ENCODE measurements at places on chromosomes 1 and 21.

- no peak for DNase-seq
These were observed 15.2 kb downstream of the AKNAD1 start for GRCh38 chr1:108841703-108842102.

- DNase-seq, result peak; percentile 72
These were observed at the start of gene THEMIS2 for GRCh38 chr1:27872059-27872801. Gene THEMIS2 (plus strand): TSS chr1:27872544. CDS start chr1:27872572, 28 bp downstream.

- no peak for DNase-seq
These were observed 13.4 kb downstream of the ELOA start for GRCh38 chr1:23756676-23757075.

DNA sequence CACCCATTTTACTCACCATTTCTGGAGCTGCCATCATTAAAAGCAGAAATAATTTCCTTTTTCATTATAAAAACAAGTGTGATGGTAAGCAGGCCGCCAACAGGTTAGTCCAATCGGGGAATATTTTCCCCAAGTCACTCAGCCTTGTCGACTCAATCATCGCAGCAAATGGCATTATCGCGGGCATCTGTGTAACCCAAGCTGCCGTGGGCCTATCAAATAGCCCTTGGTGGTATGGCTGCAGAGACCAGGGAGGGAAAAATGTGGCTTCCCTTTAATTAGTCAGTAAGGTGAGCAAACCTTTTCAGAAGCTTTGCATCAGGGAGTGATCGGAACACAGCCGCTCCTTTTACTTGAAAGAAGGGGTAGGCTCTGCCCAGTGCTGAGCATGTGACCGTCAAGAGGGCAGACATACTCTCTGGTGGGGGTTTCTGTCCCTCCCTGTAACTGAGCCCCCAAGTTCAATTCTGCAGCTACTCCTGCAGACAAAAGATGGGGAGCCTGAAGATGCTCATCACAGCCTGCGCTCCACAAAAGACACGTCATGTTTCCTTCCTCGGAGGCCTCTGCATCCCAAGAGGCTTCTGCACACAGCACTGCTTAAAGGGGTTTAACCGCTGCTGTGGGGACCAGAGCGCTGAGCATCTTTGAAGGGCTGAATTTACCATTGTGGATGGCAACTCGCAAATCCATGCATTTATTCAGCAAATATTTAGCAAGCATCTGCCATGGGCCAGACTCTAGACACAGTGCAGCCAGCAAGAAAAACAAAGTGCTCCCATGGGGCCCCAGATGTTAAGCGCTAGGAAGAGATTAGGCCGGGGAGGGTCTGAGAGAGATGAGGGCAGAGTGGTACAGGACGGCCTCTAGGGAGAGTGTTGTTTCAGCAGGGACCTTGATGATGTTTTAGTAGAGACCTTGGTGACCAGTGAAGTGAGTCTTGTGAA is 1.2 kb upstream of the TMPRSS3 start:
- no peak for DNase-seq

DNA sequence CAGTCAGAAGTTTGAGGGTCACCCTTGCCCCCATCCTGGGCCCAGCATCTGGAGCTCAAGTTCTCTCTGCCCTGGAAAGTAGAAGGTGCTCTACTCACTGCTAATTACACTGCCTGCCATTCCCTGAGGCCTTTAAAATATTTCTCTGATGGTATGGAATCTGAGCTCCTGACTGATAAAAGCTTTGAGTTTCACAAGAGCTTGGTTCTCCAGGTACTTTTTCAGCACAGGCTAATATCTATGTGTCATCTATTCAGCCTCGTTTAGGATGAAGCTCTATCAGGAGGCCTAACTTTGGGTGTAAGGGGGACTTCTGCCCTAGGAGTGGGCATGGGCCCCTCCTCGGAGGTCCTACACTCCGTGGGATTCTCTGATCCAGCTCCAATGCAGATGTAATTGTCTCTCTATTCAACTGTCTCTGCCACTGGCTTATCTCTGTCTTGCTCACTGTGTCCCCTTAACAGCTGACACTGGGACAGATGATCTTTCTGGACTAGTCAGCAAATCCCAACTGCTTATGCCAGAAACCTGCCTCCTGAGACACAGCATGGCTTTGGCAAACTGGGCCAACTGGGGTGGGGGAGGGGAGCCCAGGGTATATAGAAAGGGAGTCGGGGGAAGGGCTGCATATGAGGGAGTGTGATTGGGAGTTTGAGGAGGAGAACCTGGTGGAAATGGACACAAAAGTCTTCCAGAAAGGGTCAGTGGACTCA is 104.2 kb upstream of the GADD45A start:
- no peak for DNase-seq

DNA sequence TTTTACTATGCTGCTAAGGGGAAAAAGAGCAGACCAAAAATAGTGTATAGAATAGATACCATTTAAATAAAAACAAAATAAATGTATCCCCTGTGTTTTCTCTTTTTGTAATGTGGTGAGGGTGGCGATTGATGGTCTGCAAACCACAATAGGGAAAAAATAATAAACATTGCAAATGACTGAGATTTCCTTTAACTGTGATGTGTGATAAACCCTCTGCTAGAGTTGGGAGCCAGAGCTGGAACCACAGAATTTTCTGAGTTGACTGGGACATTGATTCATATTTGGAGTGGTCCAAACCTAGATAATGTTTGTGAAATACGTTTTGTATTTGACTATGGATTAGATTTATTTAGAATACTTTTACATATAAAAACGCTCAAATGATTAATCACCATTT is 70.6 kb upstream of the PTGFR start:
- DNase-seq, result no peak

GRCh38 chr1:11796036-11796828 is 9.5 kb downstream of the MTHFR start:
- no peak for DNase-seq

GRCh38 chr1:99407018-99407417 is 142.7 kb downstream of the PLPPR4 start:
- DNase-seq, result no peak

DNA sequence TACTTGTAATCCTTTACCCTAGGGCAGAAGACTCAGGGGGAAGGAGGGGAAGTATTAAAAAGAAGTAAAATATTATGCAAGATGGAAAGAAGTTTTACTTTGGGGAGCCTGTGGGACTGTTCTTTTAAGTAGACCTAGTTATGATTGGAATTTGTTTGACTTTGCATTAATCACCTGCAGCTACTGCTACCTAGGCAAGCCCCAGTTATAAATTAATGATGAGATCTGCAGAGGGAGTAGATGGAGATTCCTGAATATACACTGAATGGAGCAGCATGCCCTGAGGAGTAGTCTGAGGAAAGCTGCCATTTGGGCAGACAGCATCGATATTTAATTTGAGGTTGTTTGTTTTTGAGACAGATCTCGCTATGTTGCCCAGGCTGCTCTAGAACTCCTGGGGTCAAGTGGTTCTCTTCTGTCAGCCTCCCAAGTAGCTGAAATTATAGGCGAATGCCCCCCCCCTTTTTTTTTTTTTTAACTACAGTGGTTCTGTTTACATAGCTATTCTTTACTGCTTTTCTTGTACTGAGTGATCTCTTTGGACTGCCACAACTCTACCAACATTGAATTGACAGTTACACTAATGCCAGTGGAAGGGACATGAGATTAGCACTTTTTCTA is 81.4 kb upstream of the SERTAD4 start:
- DNase-seq, result no peak

- DNase-seq, result peak; percentile 65
These were observed 233.0 kb upstream of the IRF2BP2 start for GRCh38 chr1:234842726-234843641.

DNA sequence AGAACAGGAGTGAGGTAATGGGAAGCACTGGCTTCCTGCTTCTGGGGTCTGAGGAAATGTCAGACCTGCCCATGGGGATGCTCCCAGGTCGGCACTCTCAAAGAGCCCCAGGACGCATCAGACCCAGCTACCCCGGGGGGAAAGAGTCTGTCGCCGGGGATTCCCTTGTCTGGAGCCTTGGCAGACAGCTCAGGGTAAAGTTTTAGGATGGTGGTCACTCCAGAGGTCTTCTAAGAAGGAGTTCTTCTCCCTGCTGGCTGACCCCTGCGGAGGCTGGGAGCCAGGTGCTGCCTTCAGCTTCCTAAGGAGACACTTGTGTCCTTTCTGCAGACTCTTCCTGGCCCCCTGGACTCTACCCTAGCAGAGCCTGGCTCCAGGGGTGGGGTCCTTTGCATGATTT is 61.9 kb upstream of the PSEN2 start:
- no peak for DNase-seq

- peak; percentile 72 for DNase-seq
These were observed 15.6 kb upstream of the HJV start for GRCh38 chr1:146036965-146037646.

GRCh38 chr1:199723250-199723956 is 304.1 kb upstream of the NR5A2 start:
- DNase-seq, result no peak

- DNase-seq, result no peak
These were observed 458.3 kb downstream of the LMO4 start for GRCh38 chr1:87786861-87787545.

- no peak for DNase-seq
These were observed 4.9 kb upstream of the GBP1 start for GRCh38 chr1:89069951-89070350.

GRCh38 chr1:38559446-38560165 is 300.0 kb downstream of the RRAGC start:
- peak; percentile 56 for DNase-seq

DNA sequence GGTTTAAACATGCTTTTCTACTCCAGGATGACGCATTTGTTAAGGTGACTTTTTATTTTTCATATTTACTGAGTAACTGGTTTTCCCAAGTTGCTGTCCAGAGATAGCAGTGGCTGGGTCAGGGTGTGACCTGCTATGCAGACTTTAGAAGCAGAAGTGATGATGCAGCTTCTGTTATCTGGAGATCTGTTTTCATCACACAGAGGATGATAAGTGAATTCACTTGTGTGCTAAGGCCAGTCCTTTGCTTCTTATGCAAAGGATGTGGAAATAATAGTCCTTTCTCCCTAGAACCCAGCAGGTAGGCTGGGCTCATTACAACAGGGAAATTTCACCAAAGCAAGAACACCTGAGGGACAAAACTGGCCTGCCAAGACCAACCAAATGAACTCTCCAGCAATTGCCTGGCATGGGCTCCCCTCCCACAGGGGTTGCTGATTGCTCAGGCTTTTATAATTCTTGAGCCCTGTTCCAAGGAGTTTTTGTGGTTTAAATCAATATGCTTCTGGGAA is 97.8 kb upstream of the LPGAT1 start:
- DNase-seq, result no peak

DNA sequence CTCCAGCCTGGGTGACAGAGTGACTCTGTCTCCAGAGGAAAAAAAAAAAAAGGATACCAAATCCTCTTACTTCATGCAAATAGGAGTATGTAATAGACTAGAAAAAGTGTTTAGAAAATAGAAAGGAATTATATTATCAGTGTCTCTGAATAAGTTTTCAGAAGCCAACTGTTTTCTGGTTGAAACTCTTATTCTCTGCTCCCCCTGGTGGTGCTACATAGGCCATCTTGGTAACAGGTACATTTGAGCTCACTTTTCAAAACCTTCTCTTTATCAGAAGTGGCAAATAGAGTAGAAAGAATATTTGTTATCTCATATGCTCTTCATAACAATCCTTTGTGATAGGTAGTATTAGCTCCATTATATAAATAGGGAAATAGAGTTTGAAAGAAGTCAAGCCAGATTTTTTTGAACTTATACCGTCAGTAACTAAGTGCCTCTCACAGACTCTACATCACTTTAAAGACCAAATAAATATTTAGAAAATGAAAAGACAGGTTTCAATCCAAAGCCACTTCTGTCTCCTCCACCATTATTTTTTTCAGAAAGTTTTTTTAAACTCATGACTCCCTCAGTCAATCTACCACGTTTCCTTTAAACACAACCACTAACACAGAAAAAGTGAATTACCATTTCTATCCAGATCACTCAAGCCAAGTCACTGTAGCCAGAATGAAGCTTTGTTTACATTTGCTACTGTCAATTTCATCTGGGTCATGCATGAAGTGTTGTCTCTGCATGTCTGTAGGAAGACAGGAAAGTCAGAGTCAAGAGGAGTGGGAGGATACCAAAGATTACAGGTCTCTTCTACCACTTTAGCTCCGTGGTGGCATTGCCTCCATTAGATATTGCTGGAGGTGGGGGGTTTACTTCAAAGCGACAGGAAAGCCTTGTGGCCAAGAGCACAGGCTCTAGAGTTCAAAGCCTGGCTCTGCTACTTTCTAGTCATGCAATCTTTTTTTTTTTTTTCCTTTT is 45.6 kb downstream of the IL23R start:
- no peak for DNase-seq

GRCh38 chr1:234775477-234776246 is 165.7 kb upstream of the IRF2BP2 start:
- no peak for DNase-seq

- no peak for DNase-seq
These were observed 487.3 kb downstream of the SIPA1L2 start for GRCh38 chr1:232142403-232143314.

DNA sequence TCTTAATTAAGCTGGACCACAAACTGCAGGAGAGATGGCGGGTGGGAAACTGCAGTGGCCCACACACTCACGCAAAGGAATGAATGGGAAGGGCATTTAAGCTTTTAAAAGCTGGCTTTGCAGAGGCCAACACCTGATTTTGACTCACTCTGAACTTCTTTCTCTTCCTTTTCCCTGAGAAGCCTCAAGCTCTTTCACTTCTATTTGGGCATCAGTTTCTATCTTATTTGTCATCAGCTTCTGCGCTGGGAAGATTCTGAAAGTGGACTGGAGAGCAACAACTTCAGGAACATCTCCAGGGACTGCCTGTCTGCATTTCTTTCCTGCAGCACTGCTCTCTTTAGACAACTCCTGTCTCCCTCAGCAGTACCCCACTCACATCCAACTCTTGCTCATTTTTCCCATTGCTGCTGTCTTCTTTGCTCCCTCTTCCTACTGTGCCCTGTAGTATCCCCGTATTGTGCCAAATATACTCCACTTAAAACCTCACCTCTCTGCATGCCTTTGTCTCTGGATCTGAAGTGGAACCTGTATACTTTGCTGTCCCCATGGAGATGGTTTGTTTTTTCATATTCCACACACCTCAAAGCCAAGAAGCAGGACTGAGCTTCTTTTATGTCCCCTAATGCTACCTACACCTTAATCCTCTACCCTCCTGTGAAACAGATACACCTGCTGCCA is 143.3 kb upstream of the JUN start:
- no peak for DNase-seq

- no peak for DNase-seq
These were observed 59.4 kb upstream of the GNG4 start for GRCh38 chr1:235709018-235709417.

- DNase-seq, result no peak
These were observed 592.3 kb upstream of the ADGRL2 start for GRCh38 chr1:81208441-81208840.

DNA sequence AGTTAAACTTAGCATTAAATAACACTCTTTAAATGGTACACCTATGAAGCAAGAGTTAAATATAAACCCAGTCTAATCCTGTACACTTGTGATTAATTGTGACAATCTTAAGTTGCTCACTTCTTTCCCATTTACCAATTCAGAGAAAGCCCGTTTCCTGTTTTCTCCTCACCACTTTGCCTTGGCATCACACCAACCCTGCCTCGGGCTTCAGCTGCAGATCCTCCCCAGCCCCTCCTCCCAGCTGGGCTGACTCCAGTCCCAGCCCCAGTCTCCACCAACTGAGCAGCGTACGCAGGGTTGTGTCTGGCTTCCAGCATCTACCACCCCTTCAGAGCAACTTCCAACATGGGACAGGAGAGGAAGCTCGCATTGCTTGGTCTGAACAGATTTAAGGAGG is 4.1 kb downstream of the PYCR2 start:
- DNase-seq, result no peak

All from stimulated activated CD4-positive, alpha-beta T cell treated with anti-CD3 and anti-CD28 coated beads, Interleukin-4, amount 100 ng/mL, for 4 hours (primary cell).